ENCODE measurements at places on chromosomes 13 and 19.

GRCh38 chr13:27170516-27171243 lies 931 bp downstream of the USP12 start:
- DNase-seq, result no peak

DNA sequence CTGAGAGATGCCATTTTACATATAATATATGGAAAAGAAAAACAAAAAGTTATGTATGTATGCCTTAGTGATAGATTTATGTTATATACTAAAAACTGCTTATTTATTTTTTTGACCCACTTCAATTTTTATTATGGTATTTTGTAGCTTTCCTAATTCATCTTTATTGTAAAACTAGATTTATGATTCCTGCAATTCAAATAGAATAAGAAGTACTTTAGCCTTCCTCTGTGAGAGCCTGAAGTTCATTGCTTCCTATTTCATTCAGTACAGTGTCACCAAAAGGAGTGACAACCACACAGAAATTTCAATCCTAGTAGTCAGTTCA lies 158.1 kb downstream of the RGCC start:
- no peak for DNase-seq

- DNase-seq, result no peak
Measured at GRCh38 chr13:24842549-24843274, 78.7 kb downstream of the RNF17 start.

- DNase-seq, result no peak
Measured at GRCh38 chr13:46337700-46338099, 49.4 kb downstream of the RUBCNL start.

DNA sequence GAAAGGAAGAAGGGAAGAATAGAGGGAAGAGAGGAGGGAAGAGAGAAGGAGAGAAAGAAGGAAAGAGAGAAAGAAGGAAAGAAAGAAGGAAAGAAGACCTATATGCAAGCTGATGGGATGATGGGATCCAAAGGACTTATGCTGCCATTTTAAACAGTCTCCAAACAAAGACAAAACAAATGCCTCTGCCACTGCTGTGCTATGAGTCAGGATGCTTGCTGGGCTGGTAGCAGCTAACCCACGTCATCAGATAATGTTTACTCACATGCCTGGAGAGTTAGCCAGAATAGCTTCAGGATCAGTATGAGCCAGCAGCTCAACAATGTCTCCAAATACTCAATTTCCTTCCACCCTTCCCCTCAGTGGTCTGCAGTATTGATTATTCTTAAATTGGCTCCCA lies 12.0 kb upstream of the ZNF274 start:
- DNase-seq, result peak; percentile 50
